ENCODE measurements at places on chromosomes 4 and X.

GRCh38 chr4:86586626-86587380 is 7.3 kb upstream of the PTPN13 start:
- DNase-seq, result no peak

GRCh38 chr4:113212613-113213012 is 163.2 kb downstream of the ANK2 start:
- no peak for DNase-seq

- peak; percentile 4 for DNase-seq
These were observed 6.0 kb downstream of the PTPN13 start for GRCh38 chr4:86600007-86600653.

- no peak for DNase-seq
These were observed 99.0 kb upstream of the SHOX start for GRCh38 chrX:531611-531936.

GRCh38 chr4:55154290-55154880 is 29.0 kb upstream of the KDR start:
- DNase-seq, result no peak

DNA sequence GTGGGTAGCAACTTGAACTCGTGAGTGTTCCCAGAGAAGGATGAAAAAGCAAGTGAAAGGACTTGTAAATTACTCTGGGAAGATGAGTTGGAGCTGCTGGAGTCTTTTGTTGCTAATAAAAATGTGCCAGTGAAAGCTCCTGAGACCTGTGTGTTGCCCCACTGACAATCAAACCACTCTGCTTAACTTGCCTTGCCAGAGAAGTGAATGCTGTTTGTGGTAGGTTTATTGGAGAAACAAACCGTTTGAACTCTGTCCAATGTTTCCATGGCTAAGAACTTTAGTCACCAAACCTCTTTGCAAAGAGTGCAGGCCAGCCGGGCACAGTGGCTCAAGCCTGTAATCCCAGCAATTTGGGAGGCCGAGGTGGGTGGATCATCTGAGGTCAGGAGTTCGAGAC is 586.9 kb downstream of the PCDH7 start:
- no peak for DNase-seq

GRCh38 chrX:138484451-138484850 is 227.1 kb downstream of the FGF13 start:
- DNase-seq, result no peak

- DNase-seq, result peak; percentile 56
These were observed 219.0 kb downstream of the TLL1 start for GRCh38 chr4:166091912-166092510.

Measured in ELR (cell line).